ENCODE measurements at places on chromosomes 7 and 10.

DNA sequence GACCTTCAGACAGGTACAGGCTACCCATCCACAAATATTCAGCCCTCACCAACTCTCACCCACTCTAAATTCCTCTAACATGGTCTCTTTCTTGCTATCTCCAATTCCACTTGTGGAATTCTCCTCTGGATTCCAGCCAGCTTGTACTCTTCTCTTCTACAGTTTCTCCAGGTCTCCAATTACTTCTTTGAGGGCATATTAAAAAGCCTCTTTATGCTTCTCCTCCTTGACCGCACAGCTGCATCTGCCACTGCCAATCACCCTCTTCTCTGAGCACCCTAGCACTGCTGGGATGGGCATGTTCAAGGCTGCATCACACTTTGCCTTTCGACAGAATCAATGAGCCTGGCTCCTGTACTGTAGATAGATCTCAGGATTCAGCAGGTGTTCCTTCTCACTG is 101.5 kb upstream of the ANKRD1 start:
- no peak for DNase-seq

- DNase-seq: no peak
Measured at GRCh38 chr10:35347121-35347562, 10.8 kb downstream of the CCNY start.

DNA sequence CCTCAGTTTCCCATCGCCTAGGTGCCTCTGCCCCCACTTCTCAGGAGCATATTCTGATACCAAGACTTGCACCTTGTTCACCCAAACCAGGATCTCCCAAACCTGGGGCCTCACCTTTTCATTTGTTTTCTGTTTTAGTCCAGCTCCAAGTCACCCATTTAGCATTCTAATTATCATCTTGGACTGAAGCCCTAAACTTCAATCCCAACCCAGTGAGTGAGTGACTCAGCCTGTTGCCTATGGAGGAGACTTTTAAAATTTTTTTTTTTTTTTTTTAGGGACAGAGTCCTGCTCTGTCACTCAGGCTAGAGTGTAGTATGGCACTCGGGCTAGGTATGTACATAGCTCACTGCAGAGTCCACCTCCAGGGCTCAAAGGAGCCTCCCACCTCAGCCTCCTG is 378.9 kb upstream of the AUTS2 start:
- DNase-seq: no peak

DNA sequence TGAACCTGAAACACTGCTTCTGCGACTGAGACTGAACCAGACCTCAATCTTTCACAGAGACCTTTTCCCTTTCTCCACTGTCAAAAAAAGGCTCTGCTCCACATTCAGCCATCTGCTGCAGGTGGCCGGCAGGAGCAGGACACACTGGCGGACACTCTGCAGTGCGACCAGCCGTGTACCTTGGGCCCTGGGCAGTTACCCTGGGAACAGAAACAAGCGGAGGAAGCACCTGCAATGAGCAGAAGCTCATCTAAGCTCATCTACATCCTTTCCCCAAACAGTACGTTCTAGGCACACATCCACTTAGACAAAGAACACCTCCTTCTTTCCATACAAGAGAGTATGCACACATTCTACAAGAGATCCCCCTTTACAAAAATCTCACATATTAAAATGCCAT is 22.8 kb downstream of the VOPP1 start:
- DNase-seq: no peak

- no peak for DNase-seq
Measured at GRCh38 chr7:130667593-130668257, 823 bp downstream of the COPG2 start.

GRCh38 chr7:74094224-74095101 is 10.9 kb downstream of the LIMK1 start:
- DNase-seq: peak; percentile 72

DNA sequence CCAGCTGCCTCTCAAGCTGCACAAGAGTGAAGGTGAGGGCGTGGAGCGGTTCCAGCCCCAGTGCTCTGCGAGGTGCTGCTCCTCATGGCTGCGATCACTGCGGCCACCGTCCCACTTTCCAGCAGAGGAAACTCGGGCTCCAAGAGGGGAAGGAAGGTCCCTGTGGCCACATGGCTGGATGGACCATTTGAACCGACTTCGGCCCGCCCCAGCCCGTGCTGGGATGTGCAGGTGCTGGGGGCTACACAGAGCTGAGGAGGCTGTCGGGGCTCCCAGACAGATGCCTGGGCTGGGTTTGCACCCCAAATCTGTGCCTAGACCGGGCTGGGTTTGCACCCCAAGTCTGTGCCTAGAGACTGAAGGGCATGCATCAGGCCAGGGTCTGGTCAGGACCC is 186.6 kb downstream of the DNAJB6 start:
- no peak for DNase-seq

DNA sequence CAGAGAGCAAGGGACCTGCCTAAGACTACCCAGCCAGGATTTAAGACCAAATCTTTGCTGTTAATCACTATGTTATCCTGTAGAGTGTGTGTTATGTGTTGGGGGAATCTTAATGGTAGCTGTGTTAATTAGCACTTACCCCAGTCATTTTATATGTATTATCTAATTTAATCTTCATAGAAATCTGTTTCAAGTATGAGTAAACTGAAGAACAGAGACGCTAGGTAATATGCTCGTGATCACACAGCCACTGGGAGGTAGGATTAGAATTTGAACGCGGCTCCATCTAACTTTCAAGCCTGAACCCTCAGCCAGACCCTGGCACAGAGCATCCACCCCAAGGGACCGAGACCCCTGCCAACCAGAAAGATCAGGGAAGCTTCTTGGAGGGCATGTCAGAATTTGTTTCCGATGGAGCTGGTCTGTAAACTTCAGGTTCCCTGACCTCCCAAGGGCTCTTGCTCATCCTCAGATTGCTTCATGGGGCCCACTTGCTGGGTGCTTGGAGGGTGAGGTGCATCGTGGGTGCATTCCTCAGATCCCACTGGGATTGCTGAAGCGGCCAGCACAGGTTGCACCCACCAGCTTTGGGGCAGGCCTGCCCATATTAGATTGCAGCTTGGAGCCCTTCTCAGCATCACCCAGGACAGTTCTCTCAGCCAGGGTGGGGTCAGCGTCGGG is 105.0 kb downstream of the ZMIZ1 start:
- DNase-seq: no peak

- no peak for DNase-seq
Measured at GRCh38 chr7:98531717-98532116, 85.4 kb upstream of the NPTX2 start.

GRCh38 chr10:78337646-78338391 is 304.2 kb downstream of the RPS24 start:
- no peak for DNase-seq

DNA sequence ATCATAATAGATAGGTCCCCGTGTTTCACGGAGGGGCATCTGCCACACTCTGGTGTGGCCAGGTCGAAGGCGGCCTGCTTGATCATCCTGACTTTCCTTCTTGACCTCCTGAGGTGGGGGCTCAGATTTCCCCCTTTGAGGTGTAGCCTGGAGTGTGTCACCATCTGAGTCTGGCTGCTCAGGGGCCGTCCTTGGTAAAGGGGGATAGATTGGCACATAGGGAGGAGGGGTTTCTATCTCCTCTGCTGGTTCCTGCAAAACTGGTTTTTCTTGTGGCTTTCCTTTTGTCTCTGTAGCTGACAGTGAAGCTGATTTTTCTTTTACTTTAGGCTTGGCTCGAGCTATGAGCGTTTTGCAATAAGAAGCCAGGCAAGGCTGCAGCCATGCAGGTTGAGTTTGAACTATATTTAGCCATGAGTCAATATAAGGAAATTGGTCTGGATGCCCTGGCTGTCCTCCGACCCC is 7.1 kb upstream of the ZNF117 start:
- no peak for DNase-seq

DNA sequence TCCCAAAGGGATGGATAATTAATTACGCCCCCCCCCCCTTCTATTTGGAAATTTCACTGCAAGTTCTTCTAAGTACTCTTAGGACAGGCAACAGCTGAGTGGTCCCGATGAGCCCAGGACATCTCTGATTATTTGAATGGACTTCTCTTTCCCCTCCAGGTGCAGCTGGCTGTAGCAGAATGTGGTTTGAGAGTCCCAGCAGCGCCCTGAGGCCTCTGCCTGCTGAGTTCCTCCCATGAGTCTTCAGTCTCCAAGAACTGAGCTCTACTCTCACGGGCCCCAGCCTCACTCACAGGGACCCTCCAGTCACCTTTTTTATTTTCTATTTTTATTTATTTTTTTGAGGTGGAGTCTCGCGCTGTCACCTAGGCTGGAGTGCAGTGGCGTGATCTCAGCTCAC is 63.6 kb upstream of the SFMBT2 start:
- no peak for DNase-seq

- DNase-seq: no peak
Measured at GRCh38 chr7:152006336-152006735, 19.1 kb upstream of the GALNT11 start.

- DNase-seq: no peak
Measured at GRCh38 chr7:46256870-46257661, 336.0 kb upstream of the IGFBP3 start.

DNA sequence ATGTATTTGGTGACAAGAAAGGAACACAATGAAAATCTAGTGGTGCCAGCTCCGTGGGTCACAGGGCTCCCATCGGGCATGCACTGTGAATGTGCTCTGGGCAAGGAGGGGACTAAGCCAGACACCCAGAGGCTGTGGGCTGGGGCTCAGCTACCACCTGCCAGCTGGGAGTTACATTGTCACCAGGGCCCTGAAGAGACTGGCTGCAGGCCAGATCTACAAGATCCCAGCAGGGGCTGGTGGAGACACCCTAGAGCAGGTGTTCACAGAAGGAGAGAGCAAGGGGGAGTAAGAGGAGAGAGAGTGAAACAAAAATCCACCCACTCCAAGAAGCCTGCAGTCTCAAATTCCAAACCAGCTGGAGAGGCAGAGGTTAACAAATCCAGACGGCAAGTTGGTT is 116.6 kb upstream of the ADCY1 start:
- DNase-seq: no peak

GRCh38 chr10:86363833-86364490 is 2.6 kb downstream of the GRID1 start:
- DNase-seq: no peak

- no peak for DNase-seq
Measured at GRCh38 chr10:44910602-44911001, 535 bp upstream of the TMEM72 start.

DNA sequence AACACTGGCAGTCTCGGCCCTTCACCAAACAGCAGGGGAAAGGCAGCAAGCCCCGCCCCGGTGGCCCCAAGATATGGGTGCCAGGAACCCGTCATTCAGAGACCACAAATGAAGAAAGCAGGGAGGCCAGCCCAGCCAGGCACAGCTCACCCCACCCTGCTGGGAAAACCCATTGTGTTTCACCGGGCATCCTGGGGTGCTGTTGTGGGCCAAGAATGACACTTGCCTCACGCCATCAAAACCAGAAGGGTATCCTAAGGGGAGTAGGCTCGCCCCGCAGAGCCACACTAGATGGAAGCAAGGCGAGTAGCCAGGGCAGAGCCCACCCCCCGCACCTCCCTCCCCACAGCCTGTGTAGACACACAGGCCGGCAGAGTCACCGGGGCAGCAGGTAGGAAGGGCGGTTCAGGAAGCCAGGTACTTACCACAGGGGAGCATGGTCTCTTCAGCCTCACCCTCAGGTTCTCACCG is 72.5 kb upstream of the KCNMA1 start:
- no peak for DNase-seq

- no peak for DNase-seq
Measured at GRCh38 chr10:49150426-49150825, 16.6 kb upstream of the FAM170B start.

- no peak for DNase-seq
Measured at GRCh38 chr10:79382491-79382941, 35.2 kb downstream of the PPIF start.

DNA sequence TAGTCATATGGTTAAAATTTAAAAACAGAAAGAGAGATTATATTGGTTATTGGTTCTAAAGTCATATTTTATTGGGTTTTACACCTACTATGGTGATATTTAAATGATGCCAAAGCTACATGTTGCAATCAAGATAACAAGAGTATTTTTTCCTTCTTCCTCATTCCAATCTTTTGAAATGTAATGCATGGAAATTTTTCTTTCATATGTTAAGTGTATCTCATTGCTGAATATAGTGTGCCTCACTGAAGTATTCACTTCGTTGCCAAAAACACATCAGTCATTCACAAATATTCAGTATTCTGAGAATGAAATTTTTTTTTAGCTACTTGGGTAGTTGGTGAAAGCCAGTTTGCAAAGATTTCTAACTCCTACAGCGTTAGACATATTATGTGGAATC is 19.5 kb downstream of the HDAC9 start:
- peak; percentile 50 for DNase-seq

- DNase-seq: no peak
Measured at GRCh38 chr7:114924038-114924712, 2.3 kb downstream of the MDFIC start.

- no peak for DNase-seq
Measured at GRCh38 chr10:31125789-31126188, 94.1 kb upstream of the ZNF438 start.

GRCh38 chr7:108735814-108736213 is 166.1 kb downstream of the DNAJB9 start:
- no peak for DNase-seq

Measured in fibroblast of skin of left quadriceps (primary cell).